ENCODE measurements at places on chromosomes 16 and 17.

- DNase-seq, result peak; percentile 12
Observed at GRCh38 chr16:78742501-78743283, 643.2 kb downstream of the WWOX start.

DNA sequence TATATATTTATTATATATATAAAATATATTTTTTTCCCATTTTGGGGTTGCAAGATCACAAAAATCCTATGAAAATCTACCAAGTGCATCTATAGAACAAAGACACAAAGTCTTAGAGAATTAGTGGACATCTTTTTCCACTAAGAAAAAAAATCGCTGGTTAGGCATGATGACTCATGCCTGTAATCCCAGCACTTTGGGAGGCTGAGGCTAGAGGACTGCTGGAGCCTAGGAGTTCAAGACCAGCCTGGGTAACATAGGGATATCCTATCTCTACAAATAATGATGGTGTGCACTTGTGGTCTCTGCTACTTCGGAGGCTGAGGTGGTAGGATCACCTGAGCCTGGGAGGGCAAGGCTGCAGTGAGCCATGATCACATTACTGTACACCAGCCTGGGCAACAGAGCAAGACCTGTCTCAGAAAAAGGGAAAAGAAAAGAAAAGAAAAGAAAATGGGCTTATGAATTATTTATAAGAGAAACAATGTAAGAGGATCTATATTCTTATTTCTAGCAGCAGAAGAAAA, 185.1 kb upstream of the PSMD7 start:
- DNase-seq, result no peak

DNA sequence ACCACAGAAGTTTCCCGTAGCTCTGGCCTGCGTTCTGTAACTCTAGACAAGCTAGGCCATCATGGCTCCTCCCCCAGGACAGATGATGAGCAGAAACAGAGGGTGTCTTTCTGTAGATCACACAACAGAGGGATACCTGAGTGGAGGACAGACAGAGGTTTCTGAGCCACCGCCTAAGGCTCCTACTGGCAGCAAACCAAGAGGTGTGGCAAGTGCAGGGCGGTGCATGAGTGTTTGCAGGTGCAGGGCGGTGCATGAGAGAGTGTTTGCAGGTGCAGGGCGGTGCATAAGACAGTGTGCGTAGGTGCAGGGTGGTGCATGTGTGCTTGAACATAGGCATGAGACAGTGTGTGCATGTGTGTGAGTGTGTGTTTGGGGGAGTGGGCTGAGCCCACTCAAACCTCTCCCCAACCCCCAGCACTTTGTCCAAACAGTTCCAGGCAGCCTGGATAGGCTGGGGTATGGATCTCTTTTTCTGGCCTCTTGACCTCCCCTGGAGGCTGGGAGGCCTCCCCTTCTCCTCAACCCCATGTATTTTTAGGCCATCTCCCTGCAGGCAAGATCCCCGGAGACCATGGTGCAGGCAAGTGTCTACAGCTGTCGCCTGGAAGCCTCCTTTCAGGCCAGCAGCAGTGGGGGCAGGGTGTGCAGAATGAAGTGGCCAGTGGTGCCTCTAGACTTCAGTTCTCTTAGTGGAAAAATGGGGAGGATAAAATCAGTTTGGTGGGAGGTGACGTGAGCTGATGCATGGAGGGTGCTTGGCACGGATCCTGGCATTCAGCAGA, 53.4 kb upstream of the CBX4 start:
- DNase-seq, result no peak

- DNase-seq, result no peak
Observed at GRCh38 chr16:72944757-72945485, 103.0 kb downstream of the ZFHX3 start.

DNA sequence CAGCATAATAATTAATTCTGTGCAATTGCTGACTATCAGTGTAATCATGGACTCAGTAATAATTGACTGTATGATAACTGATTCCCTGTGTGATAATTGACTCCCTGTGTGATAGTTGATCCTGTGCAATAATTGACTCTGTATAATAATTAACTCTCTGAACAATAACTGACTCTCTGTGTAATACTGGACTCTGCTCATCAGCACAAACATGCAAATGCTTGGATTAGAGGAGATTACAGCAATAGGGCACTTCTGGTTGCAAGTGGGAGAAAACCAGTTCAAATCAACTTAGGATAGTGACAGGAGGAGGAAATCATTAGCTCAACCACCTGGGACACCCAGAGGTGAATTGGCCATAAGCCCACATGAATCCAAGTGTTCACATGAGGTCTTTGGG, 582.1 kb downstream of the RBFOX1 start:
- DNase-seq, result no peak

DNA sequence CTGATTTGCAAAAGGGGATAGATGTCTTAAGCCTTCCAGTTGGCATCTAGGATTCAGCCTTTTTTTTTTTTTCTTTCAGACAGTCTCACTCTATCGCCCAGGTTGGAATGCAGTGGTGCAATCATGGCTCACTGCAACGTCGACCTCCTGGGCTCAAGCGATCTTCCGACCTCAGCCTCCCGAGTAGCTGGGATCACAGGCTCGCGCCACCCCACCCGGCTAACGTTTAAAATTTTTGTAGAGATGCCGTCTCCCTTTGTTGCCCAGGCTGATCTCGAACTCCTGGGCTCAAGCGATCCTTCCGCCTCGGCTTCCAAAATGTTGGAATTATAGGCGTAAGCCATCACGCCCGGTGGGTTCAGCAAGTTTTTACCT, 571 bp upstream of the CCP110 start:
- no peak for DNase-seq

DNA sequence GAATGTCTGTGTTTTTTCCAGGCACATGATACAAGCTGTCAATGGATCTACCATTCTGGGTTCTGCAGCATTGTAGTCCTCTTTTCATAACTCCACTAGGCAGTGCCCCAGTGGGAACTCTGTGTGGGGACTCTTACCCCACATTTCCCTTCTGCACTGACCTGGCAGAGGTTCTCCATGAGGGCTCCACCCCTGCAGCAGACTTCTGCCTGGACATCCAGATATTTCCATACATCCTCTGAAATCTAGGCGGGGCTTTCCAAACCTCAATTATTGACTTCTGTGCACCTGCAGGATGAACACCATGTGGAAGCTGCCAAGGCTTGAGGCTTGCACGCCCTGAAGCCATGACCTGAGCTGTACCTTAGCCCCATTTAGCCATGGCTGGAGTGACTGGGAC, 56.0 kb downstream of the ACSM2A start:
- no peak for DNase-seq

DNA sequence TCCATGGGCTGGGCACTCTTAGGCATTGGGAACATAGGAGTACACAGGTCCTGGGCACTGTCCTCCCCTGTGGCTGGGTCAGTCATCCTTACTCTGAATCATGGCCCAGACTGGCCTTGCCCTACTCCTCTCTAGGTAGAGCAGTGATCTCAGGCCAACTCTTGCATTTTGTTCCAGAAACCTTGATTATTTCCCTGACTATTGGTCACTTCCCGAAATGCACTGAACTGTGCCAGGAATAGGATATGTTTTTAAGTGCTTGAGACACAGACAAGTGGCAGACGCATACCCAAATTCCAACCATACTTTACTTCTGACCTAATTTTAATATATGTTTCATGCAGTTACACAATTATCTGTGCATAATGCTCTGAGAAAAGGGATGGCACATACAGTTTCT, 10.3 kb downstream of the KRABD2 start:
- no peak for DNase-seq

- DNase-seq, result no peak
Observed at GRCh38 chr16:10097271-10097670, 85.0 kb downstream of the GRIN2A start.

DNA sequence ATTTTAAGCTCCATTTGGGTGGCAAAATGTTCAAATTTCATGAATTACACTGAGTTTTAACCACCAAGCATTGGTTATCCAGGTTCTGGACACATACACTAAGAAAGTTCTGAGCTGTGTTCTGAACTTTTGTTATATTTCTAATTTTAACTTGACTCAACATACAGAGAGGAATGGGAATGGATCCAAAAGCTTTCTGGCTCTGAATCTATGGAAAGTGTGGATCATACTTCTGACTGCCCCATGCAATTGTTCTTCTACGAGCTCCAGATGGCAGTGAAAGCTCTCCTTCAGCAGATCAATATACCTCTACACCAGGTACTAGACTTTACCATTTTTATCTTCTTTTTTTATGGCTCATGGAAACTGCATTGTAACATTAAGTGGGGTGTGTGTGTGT, 113.0 kb upstream of the NOG start:
- no peak for DNase-seq

DNA sequence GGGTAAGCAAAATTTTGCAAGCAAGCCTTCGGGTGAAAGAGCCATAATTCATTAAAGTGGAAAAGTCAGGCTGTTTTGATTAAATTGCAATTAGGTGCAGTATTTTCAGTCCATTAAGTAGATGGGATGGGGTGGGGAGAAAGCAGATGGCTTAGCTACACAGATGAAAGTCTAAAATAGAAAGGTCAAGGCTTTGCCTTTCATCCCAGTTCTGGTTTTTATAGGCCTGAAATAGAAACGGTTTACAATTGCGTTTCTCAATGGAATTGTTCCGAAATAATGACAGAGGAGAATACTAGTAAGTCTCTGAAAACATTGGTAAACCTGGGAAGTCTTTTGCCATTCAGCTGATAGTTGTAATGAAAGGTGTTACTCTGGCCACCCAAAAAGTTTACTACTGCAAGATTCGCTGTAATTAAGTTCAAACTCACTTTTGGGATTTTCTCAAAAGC, 1.5 kb downstream of the PPM1E start:
- DNase-seq, result no peak

DNA sequence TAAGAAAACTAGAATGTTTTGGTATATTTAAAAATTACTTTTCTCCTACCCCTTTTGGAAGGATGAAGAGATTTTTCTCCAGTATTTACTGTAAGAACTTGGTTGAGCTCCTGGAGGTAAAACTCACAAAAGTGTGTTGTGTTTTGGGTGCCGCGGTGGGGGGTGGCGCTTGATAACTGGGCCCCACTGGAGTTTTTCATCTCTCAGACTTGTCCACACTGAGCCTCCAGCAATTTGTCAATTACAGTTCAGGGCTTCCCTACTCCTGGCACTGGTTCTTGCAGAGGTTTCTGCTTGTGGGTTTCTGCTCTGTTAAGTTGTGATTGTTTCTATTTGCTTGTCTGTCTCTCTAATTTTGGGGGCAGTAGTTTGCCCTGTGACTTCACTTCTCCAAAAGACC, 40.0 kb downstream of the WIPI1 start:
- no peak for DNase-seq

DNA sequence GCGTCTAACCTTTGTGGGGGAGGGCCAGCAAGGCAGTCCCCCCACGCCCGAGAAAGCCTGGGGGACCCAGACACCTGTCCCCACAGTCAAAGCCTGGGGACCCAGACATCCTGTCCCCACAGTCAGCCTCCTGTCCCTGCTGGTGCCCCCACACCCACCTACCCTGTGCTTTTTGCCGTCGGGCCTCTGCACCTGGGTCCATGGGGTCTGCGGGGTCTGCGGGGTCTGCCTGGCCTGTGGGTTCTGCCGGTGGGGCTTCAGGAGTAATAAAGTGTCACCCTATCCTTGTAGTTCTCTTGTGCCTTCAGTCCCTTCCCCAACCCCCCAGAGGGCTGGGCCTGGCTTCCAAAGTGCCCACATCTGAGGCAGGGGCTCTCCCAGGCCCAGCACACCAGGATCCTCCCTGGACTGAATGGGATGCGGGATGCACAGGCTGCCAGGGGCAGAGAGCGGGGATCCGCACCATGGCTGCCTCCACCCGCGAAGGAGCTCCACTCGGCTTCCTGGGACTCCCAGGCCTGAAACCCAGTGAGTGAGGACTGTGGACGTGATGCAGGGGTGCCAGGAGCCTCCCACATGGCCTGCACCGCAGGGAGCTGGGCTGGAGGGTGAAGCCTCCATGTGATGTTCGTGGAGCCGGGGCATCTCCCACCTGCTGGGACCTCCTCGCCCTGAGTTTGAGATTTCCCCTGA, 16.3 kb upstream of the DPEP1 start:
- no peak for DNase-seq

DNA sequence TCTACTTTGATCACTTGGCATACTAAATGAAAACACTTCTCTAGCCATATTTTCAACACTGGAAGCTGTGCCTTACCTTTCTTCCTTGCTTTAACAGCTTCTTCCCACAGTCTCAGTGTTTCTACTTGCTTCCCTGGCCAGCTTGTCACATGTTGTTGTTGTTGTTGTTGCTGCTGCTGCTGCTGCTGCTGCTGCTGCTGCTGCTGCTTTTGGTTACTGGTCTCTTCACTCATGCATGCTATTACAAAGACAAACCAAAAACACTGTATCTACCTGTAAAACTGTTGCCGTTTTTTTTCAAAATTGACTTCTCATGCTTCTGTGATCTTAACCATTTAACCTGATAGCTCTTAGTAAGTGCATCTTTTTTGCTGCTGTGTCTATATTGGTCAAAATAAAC, 9.0 kb downstream of the VEZF1 start:
- DNase-seq, result no peak

DNA sequence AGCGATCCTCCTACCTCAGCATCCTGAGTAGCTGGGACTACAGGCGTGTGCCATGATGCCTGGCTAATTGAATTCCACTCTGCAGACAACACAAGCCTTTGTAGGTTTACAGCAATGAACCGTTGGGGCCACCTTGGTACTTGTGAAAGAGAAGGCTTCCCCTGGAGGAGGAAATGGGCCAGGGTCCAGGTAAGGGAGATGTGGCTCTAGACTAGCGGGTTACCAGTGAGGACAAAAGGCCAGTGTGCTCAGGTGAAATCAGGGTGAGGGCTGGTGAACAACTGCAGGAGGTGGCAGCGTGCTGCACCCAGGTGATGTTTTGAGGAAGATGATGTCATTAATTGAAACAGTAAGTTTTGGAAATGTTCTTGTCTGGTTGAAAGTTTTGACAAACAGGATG, 6.7 kb downstream of the SDR42E1 start:
- peak; percentile 26 for DNase-seq

GRCh38 chr16:74448990-74449389, 27.7 kb upstream of the CLEC18B start:
- DNase-seq, result no peak

DNA sequence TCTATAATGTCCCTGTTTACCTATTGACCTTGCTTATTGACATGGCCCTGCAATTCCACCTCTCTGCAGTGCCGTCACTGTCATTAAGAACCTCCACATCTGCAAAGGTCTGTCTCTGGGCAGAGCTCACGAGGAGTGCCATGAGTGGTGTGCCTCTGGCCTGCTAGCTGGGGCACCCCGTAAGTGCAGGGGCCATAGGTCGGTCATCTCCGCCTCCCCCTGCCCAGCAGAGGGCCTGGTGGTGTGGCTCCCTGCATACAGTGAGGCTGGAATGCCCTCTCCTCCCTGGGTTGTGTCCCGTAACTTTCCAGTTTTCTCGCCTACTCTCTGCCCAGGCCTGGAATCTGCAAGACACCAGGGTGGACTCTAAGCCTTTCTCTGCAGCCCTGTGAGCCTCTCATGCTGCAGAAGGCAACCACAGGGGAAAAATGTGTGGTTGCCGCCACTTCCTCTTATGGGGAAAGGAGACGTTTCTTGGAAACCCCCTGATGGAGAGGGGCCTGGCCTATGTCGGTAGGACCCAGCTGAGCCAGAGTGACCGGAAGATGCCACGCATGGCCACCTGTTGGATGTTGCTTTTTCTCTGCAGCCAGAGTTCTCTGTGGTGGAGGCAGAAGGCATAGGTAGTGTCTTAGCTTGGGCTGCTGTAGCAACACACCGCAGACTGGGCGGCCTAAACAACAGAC, 2.7 kb upstream of the SNX20 start:
- peak; percentile 35 for DNase-seq

Measured in stimulated activated naive CD4-positive, alpha-beta T cell (primary cell).